Spleen (tissue), 13 donors: ENCODE measurements at places on chromosomes 13 and 19. TPM values are rescaled to one million over a fixed set of nuclear protein-coding genes. Genes with fewer than 3 reads are reported as not detected.

GRCh38 chr19:2345076-2345475 is 15.0 kb upstream of the TMPRSS9 start:
- no peaks in the 10 kb centered on the region for H3K4me1 ChIP-seq
- no peaks in the 10 kb centered on the region for H3K27me3 ChIP-seq
- DNase-seq: no peak
- H3K36me3 ChIP-seq: peaks cover 75% of the 10 kb centered on the region
- H3K4me3 ChIP-seq: no peak overlapping the region
- H3K27ac ChIP-seq: no peak overlapping the region

DNA sequence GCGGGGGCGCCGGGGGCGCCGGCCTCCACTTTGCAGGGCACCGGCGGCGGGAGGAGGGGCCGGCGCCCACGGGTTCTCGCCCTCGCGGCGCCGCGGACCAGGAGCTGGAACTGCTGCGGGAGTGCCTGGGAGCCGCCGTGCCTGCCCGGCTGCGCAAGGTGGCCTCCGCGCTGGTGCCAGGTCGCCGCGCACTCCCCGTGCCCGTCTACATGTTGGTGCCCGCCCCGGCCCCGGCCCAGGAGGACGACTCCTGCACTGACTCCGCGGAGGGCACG is 11.9 kb downstream of the C19orf25 start:
- H3K27me3 ChIP-seq: peaks cover 75% of the 10 kb centered on the region
- H3K4me1 ChIP-seq: peaks cover 62% of the 10 kb centered on the region
- no peak for DNase-seq
- H3K27ac ChIP-seq: no peak overlapping the region

DNA sequence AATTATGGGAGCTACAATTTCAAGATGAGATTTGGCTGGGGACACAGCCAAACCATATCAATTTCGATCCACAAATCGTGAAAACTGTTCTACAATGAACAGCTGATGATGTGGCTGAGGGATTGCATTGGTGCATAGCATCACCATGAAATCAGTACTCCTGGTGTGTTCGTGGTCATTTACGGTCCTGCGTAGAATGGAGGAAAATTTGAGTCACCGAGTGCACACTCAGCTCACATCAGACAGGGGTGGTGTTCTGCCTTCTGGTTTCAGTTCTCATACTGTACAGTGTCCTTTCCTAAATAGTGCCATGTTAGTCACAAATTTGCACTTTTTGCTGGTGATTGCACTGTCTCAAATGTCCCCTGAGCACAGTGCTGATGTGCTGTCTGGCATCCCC is 39.2 kb downstream of the MYH14 start:
- H3K27ac ChIP-seq: no peak overlapping the region
- no peak for DNase-seq
- H3K36me3 ChIP-seq: no peaks in the 10 kb centered on the region
- no peaks in the 10 kb centered on the region for H3K27me3 ChIP-seq

DNA sequence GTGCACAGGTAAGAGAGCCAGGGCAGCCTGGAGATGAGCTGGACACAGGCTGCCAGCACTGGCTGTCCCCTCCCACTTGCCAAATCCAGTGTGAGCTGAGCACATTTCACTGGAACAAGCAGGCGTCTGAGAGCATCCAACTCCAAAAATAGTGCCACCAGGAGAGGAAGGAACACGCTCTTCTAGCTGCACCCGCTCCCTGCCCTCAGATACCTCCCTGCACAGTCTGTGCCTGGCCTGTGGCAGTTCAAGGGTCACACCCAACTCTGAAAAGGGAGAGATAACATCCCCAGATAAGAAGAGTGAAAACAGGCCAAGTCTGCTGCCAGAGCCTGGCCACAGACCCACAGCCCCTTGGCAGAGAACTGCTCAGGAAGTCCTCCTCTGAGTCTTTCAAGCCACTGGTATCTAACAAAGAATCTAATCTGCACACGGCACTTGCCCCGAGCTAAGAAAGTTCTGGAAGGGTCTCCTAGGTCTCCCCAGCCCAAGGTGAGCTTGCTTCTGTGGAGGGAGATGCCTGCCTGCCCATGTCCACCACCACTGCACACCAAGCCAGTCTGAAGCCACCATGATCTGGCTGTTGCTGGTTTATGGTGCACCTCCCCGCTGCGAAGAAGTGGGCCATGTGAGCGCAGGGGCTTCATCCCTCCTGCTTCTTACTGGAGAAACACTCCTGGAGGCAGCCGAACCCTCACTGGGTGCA is 14.7 kb downstream of the ELL start:
- peaks cover 99% of the 10 kb centered on the region for H3K4me1 ChIP-seq
- peak; percentile 72 for DNase-seq
- H3K27ac ChIP-seq: peak overlapping the region; percentile 88
- H3K27me3 ChIP-seq: no peaks in the 10 kb centered on the region
- peaks cover 8% of the 10 kb centered on the region for H3K36me3 ChIP-seq
- no peak overlapping the region for H3K4me3 ChIP-seq

DNA sequence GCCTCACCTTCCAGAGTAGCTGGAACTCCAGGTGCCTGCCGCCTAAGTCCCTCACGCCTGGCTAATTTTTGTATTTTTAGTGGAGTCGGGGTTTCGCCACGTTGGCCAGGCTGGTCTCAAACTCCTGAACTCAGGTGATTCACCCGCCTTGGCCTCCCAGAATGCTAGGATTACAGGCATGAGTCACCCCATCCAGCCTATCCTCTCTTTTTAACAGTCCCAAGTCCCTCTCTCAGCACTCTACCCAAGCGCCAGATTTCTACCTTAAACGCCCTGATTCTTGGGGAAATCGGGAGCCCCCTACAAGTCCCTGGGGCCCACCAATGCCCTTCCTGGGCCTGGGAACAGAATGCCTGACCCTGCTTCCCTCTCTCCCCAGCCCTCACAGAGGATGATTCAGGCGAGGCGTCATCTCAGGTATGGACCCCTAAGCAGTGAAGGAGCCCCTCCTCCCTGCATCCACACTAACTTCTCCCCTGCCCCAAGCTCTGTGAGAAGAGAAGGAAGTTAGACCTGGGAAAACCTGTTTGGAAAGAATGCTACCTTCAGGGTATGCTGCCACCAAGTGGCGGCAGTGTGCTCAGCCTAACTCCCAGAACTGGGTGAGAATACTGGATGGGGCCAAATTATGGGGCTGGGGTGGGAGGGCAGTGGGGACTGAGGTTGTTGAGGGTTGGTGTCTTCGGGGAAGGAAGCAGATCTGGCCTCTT is 20.8 kb upstream of the EBI3 start:
- no peaks in the 10 kb centered on the region for H3K36me3 ChIP-seq
- H3K4me3 ChIP-seq: no peak overlapping the region
- peaks cover 25% of the 10 kb centered on the region for H3K27me3 ChIP-seq
- no peak for DNase-seq
- H3K4me1 ChIP-seq: peaks cover 4% of the 10 kb centered on the region
- no peak overlapping the region for H3K27ac ChIP-seq

- peaks cover 85% of the 10 kb centered on the region for H3K36me3 ChIP-seq
- no peak for DNase-seq
- H3K27ac ChIP-seq: no peak overlapping the region
- H3K4me3 ChIP-seq: no peak overlapping the region
- H3K4me1 ChIP-seq: peaks cover 52% of the 10 kb centered on the region
These were observed 14.6 kb downstream of the CBARP start for GRCh38 chr19:1223018-1223855.

Gene LYPD3
- 2.8 TPM for total RNA-seq

Gene NR2F6
- total RNA-seq: 13.0 TPM
